ENCODE measurements at places on chromosomes 5 and 9.

DNA sequence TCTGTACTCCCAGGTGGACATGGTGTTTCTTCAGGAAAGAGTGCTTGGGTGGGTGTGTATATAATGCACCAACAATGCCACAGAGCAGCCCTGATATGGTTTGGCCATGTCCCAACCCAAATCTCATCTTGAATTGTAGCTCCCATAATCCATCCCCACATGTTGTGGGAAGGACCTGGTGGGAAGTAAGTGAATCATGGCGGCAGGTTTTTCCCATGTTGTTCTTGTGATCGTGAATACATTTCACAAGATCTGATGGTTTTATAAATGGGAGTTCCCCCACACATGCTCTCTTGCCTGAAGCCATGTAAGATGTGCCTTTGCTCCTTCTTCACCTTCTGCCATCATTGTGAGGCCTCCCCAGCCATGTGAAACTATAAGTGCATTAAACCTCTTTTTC, 158.5 kb downstream of the NR3C1 start:
- DNase-seq: no peak

DNA sequence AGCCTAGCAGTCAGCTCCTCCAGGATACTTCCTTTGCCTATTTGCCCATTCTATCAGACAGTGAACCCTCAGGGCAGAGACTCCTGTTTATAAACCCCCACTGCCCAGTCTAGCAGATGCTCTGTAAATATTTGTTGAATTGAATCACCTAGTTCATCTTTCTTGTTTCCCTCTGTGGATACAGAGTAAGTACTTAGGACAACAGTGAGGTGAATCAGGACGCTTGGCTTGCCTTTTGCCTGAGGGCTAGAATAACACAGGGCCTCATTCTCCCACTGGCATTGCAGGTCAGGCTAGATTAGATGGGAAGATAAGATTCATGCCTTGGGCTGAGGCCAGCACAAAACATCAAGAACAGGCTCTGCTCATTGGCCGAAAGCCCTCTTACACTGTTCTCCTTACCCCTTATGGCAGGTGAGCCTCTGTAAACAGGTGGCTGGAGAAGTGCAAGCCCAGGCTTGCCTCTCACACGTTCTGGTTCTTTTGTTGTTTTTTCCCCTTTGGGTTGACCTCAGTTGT, 22.2 kb downstream of the TNFSF8 start:
- no peak for DNase-seq

GRCh38 chr5:83570916-83571315, 99.4 kb downstream of the VCAN start:
- DNase-seq: no peak

DNA sequence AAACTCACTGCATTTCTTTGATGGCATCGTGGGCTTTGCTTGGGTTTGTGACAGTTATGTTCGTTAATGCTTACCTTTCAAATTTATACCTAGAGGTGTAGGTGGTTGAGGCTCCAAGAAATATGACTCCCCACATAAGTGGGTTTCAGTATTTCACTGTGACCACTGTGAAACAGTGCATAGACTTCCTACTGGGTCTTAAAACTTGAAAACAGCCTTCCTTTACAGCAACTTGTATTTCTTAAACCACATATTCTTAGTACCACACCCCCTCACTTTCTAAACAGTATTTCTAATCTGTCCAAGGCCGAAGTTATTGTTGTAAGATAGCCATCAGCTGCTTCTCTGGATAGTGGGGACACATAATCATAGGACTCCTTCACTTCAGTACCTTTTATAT, 48.3 kb downstream of the TMEFF1 start:
- DNase-seq: no peak

DNA sequence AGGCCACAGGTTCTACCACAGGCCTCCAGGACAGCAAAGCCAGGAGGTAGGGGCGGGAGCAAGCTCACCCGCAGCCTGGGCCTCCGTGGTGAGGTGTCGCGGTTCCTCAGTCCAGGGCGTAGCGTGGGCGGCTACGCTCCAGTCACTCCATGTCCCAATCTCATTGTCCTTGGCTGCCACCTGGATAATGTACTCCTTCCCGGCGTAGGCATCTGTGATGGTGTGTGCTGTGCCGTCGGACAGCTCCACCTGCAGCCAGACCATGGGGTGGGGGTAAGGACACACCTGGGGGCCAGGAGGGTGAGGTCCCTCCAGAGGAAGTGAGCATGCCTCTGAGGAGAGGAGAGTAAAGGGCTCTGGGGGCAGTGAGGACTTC, 29.8 kb upstream of the ENHO start:
- DNase-seq: no peak

- DNase-seq: no peak
These were observed 852 bp downstream of the ARHGEF37 start for GRCh38 chr5:149581931-149582768.

DNA sequence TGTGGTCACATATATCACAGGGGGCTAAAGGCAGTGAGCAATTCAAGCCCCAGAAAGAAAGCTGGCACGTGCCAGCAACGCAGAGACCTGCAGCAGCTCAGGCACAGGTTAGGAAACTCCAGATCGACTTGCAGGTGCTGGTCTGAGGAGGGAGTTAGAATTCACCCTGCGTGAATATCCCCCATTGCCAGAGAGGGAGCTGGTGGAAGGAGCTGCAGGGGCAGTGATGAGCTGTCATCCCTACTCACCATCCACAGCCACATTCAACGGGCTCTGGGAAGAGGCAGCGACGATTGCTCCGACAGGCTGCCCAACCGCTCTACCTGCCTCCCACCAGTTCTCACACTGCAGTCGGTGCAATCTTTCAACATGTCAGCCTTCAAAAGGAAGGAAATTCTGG, 40.8 kb upstream of the CLK4 start:
- DNase-seq: no peak

GRCh38 chr5:113271745-113272454, 162.9 kb downstream of the TSSK1B start:
- DNase-seq: no peak

GRCh38 chr5:123087173-123088030, 1.6 kb upstream of the PRDM6 start:
- DNase-seq: no peak

DNA sequence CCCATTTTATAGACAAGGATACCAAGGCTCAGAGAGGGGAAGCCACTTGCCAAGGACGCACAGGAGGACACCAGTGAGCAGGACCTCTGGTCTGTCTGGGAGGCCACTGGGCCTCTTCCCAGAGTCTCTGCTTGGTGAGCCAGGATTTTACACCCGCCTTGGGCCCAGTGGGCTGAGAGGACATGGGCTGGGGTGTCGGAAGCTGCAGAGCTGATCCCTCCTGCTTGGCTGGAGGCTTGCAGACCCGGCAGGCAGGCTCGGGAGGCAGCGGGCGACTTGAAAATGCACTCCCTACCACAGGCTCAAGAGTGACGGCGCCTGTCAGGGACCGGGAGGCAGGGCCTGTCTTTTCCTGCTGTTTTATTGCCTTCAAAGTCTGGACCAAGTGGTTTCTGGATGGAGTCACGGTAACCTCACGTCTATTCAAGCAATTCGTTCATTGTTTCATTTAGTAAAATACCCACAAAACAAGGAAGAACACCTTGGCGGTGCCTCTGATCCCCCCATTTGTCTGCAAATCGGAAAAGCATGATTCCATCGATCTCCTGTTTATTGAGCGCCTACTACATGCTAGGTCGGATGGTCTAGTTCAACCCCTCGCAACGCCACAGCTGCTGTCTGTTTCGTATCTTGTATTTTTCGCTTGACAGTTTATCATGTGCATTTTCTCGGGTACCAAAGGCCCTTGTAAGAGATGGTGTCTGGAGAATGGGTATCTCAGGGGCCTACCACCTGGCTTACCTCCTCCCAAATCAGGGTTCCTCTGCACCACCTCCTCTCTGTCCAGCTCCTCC, 108.1 kb upstream of the IER5L start:
- DNase-seq: no peak

DNA sequence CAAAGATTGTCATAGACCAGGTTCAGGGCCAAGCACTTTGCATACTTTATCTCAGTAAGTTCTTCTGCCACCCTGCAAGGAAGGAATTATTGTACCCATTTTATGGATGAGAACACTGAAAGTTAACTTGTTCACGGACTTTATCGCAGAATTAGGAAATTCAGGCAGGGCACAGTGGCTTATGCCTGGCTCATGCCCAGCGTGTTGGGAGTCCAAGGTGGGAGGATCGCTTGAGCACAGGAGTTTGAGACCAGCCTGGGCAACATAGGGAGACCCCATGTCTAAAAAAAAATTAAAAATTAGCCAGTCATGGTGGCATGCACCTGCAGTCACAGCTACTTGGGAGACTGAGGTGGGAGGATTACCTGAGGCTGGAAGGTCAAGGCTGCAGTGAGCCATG, 72.4 kb downstream of the MFAP3 start:
- DNase-seq: no peak

DNA sequence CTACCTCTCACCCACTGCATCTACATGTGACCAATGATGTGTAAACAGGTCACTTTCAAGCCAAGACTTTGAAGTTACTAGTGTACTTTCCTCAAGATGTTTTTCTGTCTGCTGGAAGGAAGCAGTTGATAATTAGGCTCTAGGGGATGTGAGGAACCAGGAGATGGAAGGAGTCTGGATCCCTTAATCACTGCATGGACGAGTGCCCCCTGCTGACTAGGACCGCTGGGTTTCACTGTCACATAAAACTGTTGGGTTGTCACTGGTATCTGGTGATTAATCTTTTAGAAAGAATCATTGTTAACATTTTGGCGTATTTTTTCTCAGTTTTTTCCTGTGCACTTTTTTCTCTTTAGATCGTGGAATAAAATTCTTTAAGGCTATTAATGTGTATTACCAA, 79.5 kb downstream of the SREK1 start:
- DNase-seq: no peak

- no peak for DNase-seq
These were observed 30.0 kb upstream of the RICTOR start for GRCh38 chr5:39104221-39104620.

- no peak for DNase-seq
These were observed 16.5 kb downstream of the BRD3 start for GRCh38 chr9:134051319-134051718.

GRCh38 chr5:170603578-170604565, 100.1 kb downstream of the KCNIP1 start:
- peak; percentile 2 for DNase-seq

DNA sequence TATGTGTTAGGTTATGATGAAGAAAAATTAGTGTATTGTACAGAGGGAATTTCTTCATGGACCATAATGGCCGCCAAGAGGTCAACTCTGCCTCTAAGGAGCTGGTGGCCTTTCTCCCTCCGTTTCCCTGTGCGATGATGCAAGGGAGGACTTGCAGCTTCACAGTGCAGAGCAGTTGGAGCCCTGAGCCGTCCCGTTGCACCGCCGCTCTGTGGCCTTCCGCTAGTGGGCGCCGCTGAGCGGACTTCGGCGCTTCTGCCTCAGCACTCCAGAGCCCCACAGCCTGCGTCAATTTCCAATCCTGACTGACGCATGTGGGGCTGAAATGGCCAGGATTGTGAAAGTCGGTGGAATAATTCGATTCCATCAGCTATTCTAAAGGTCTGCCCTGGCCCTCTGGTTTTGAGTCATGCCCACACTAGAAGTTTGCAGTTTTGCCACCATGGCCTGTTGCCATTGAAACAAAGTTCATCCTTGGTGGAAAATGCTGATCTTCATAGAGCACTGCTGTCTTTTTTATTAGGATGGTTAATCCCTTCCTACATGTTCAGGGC, 22.7 kb upstream of the LECT2 start:
- peak; percentile 5 for DNase-seq

DNA sequence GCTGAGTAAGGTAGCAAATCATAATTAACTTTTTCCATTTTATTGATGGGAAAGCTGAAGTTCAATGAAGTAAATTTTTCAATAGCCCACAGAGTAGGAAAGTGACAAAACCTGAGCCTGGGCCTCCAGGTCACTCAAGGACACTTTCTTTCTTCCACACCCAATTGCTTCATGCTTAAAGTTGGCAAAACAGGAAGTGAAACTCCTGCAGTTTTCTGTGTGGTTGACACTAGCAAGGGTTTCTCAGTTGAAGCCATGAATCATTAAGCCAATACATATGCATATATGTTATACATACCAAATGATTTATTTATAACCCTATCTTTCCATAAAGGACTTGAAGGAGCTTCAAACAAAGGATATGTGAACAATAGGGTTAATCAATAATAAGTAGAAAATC, 13.9 kb downstream of the TLR4 start:
- no peak for DNase-seq

GRCh38 chr9:133970581-133971058, 21.5 kb downstream of the VAV2 start:
- DNase-seq: no peak

DNA sequence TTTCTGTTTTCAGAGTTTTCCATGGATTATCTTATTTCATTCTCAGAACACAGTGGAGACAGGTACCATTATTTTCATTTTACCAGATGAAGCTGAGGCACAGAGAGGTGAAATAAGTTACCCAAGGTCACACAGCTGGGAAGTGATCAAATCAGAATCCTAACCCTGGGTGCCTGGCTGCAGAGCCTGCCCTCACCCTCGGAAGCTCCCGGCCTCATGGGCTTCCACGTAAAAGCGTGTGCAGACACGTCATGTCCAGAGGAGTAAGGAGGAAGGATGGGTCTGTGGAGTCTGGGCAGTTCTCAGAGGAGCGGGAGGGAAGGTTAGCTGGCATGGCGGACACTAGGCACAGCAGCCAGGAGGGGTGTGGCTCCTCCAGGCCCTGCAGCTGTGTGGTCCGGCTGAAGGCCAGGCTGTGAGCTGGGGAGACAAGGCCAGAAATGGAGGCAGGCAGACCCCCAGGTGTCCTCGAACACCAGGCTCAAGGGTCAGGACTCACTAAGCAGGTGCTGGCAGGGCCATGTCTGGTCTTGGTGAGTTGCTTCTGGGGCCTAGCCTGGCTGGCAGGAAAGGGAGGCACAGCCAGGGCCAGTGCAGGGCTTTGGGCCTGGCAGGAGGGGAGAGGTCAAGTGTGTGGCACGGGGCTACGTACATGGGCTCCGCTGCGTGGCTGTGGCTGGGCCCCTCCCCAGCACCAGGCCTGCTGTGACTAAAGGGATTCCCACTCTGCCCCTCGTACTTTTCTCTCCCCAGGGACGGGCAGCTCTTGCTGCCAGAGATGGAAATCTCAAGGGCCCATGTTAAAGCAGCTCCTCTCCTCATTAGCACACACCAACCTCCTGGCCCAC, 5.6 kb downstream of the TBC1D9B start:
- no peak for DNase-seq

GRCh38 chr9:129822898-129823541, 916 bp downstream of the TOR1A start:
- no peak for DNase-seq

DNA sequence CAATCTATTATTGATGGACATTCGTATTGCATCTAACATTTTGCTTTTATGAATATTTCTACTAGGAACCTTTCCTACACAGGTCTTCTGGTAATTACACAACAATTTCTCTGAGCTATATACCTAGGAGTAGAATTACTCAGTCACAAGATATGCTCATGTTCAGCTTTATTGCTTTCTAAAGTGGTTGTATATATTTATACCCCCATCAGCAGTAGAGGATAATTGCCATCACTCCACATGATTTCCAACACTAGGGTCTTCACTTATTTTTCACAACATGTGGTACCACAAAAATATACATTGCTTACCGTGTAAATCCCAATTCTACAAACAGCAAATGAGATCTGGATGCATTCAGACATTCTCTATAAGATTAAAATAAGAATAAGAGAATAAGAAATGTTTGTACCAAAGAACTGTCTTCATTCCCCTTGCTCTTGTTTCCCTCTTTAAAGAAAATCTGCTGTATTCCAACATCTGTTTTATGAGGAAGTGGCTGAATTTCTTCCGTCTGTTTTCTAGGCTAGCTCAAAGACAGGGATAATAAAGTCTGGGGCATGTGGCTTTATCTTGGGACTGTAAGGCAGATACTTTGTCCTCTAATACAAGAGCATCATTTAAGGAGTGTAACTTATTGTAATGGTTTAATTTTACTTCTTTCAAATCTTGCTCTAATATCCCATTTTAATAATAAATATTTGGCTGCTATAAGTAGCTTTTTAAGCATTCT, 28.2 kb downstream of the ARL15 start:
- DNase-seq: no peak
